ENCODE measurements at places on chromosomes 5 and 9.

DNA sequence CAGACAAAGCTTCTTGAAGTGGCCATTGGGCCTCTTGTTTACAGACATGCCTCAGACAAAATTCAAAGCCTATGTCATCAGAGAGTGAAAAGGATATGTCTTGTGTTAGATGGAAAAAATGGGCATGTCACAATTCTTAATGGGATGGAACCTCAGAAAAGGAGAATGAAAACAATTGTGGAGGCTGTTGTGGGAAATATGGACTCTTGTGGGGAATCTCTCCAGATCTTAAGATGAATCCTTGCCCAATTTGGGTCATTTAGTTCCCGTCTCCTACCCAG, 19.5 kb downstream of the SLC22A5 start:
- DNase-seq = no peak

DNA sequence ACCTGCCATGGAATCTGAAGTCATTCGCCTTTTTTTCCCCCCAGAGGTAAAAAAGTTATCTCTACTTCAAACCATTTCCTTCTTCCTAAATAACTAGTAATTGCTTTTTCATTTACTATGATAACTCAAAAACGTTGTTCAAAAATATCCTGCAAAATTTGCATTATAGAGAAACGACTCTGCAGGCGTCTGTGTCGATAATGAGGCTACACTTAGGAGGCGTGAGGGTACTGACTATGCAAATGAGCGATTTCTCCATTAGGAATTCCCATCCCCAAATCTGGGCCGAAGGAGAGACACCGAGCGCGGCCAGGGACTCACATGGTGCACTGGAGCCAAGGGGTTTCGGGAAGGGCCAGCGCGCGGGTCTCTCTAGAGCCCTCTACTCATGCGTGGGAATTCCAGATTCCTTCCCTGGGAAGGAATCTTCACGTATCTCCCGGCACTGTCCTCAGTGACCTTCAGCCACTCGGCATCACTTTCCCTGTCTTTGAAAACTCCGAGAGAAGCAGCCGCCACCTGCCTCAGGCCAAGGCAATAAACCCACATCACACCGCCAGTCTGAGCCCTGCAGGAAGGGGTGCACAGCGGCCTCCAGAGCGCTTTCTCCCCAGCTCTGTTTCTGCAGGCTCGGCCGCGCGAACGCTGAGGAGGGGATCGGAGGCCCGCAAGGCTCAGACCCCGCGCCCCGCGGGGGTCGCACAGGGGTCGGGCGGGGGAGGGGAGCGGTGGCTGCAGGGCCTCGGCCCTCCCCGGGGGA, 718 bp upstream of the DENND4C start:
- DNase-seq = peak; percentile 70

GRCh38 chr5:6556802-6557102, 76.1 kb downstream of the NSUN2 start:
- DNase-seq = no peak

DNA sequence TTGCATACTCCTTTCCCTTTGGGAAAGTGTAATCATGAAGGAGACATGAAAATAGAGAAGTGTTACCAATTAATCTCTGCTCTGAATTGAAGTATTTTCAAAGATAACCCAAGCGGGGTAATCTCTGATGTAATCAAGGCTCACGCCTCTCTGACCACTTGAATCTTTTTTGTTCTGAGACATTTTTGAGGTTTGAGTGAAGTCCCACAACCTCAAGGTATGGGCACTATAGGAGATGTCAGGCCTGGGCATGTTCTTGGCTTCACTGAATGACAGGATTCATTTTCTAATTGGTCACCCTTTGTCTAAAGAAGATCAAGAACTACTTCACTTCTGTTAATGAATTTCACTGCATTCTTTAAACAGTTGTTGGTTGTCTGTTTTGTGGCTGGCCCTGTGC, 23.7 kb downstream of the ENHO start:
- DNase-seq = no peak

- no peak for DNase-seq
Measured at GRCh38 chr5:93120051-93120450, 461.0 kb downstream of the NR2F1-AS1 start.

DNA sequence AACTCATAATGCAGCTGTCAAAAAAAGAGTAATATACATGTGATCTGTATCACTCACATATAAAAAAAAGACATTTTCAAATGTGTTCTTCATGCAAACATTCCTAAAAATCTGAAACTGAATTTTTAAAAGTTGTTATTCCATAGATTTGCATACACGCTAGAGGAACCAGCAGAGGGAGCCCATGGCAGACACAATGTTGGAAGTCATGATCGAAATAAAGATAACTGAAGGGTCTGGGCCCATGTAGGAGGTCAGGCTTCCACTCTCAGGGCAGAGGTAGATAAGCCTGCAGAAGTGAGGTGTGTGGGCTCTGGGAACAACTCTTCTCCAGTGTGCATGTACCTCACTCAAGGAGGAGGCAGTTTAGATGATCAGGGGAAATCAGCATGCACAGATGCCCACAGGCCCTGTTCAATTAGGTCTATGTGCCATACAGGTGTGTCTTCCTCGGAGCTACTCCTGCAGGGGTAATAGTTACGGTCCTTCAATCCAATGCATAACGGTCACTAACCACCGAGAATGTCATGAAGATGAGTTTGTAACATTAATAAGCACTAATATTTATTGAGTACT, 208.6 kb downstream of the EPB41L4A start:
- peak; percentile 5 for DNase-seq

- no peak for DNase-seq
Measured at GRCh38 chr9:33695856-33696255, 99.5 kb upstream of the PRSS3 start.

- DNase-seq = no peak
Measured at GRCh38 chr9:134967547-134967930, 49.8 kb upstream of the FCN1 start.

- DNase-seq = no peak
Measured at GRCh38 chr5:57179262-57180200, 5.7 kb downstream of the GPBP1 start.

GRCh38 chr9:2140600-2141223, 125.6 kb downstream of the SMARCA2 start:
- no peak for DNase-seq

GRCh38 chr9:23258569-23258968, 567.5 kb downstream of the ELAVL2 start:
- no peak for DNase-seq

GRCh38 chr5:111223787-111224560, at the start of gene CAMK4:
Gene CAMK4, plus strand, starts transcription at chr5:111224384. Its CDS starts 100 bp downstream, at chr5:111224484.
- peak; percentile 84 for DNase-seq

DNA sequence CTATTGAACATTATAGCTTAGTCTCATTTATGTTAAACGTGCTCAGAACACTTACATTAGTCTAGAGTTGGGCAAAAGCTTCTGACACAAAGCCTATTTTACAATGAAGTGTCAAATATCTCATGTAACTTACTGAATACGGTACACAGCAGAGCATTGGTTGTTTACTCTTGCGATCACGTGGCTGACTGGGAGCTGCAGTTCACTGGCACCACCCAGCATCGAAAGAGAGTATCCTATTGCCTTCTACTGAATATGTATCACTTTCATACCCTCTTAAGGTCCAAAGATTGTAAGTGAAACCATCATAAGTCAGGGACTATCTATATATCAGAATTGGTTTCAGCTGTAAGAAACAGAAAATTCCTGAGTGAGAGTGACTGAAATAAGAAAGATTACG, 42.6 kb upstream of the OSMR start:
- DNase-seq = no peak

DNA sequence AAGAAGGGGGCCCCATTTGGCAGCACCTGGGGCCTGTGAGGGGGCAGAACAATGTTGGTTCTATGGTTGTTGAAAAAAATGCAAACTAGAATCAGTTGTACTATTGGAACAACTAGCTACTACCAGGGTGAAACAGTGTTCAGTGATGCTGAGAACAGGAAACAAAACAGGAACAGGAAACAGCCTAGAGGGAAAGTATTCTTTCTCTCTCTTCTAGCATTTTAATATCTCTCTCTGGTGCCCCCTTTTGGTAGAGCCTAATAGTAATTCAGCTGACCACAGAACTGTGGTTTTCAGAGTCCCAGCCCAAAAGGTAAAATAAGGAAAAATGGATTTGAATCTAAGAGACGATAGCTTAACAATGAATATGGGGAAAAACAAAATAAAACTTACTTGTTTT, 138.0 kb upstream of the KCNN2 start:
- no peak for DNase-seq

DNA sequence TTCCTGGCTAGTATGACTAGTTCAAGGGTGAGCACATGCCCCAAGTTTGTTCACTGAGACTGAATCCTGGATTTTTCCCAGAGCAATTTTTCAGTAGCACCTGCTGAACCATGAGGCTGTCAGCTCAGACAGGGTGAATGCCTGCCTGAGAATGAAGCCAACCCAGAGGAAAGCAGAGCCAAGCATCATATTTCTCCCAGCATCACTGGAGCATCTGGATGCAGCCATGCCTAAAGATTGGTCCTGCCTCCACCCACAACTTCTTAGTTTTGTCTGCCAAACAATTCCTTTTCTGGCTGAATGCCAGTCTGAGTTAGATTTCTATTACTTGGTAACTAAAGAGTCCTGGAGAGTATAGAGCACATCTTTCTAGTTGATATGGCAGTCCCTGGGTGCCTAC, 343.6 kb downstream of the CSNK1G3 start:
- no peak for DNase-seq

GRCh38 chr5:36839489-36840476, 36.8 kb upstream of the NIPBL start:
- DNase-seq = no peak

GRCh38 chr5:115873392-115873791, 31.7 kb downstream of the AP3S1 start:
- DNase-seq = no peak

DNA sequence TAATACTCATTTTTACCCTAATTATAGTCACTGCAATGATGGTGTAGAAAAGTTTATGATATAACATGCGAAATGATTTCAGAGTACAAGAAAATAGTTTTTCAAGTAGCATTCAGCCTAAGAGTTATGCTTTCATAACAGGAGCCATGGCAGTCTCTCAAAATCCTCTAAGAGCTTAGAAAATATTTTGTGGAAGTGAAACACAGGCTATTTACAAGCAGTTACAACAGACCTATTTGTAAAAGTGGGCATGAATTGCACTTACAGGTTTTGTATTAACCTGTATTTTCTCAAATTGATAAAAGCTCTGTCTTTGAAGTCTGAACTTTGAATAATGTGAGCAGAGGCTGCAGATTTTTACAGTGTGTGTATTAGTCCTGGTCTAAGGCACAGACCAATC, 523.3 kb downstream of the LRRC70 start:
- DNase-seq = no peak

GRCh38 chr5:81826128-81826527, 75.2 kb upstream of the SSBP2 start:
- no peak for DNase-seq

- no peak for DNase-seq
Measured at GRCh38 chr9:132644251-132644650, 25.5 kb downstream of the DDX31 start.

DNA sequence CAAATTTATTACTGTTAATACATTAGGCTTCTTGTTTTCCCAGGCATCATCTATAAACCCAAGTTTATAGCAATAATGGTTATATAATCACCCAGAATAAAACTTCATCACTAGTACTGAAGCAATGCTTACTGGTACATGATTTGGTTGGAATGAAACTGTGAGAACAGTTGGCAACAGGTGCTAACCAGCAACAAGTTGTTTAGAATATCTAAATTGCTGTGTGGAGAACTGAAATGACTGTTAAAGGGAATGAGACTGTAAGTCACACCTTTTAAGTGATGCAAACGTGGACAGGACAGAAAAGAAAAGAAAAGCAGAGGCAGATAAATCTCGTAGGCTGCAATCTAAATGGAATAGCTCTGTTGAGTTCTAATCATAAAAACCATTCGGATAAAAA, 2.5 kb downstream of the YIPF5 start:
- DNase-seq = no peak

DNA sequence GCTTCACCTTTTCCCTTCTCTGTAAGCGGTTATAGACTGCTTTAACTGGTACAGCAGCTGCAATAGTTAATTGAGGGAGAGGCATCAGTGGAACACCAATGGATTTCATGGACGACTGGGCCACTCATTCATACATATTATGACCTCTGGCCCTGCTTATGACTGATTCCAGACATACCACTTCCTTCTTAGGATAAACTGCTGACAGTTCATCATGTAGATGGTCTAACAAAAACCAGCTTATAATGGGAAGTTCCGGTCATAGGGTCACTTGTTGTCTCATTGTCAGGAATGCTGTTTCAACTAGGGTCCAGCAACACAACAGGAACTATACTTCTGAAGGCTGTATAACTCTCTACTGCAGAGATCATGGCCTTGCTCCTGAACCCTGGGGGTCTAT, 265.2 kb upstream of the RASA1 start:
- no peak for DNase-seq

- no peak for DNase-seq
Measured at GRCh38 chr9:108910402-108910801, 23.5 kb downstream of the ELP1 start.

DNA sequence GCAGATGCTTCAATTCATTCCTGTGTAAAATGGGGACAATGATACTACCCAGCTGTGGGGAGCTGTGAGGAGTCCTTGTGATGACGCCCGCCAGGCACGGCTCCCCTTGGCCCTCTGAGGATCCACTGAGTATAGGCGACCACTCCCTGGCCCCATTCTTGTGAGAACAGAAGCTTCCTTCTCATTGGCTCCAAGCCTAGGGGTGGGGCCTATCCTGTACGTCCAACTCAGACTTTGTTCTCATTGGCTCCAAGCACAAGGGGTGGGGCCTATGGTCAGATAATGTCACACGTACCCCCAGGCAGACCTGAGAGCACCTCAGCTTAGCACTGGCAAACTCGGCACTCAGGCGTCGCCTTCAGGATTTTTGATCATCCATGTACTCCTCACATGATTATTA, 232.9 kb upstream of the MVB12B start:
- DNase-seq = no peak

DNA sequence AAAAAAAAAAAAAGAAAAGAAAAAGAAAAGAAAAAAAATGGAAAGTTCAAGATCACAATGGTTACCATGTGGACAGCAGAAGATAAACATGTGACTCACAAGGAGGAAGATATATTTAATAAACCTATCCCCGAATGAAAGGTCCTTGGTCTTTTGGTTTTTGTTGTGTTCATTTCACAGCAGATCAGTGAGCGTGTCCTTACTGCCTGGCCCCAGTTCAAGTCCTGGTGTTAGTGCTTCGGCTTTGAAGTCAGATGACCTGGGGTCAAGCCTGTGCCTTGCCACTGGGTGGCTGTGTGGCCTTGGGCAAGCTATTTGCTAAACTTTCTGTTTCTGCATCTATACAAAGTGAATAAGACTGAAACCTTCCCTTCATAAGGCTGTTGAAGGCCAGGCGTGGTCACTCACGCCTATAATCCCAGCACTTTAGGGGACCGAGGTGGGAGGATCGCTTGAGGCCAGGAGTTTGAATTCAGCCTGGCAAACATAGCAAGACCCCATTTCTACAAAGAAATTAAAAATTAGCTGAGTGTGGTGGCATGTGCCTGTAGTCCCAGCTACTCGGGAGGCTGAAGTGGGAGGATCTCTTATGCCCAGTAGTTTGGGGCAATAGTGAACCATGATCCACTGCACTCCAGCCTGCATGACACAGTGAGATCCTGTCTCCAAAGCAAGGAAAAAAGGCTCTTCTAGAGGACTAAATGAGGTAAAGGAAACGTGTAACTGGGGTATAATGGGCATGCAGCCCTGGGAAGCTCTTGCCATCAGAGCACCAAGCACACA, 94.5 kb upstream of the SPATA31D4 start:
- no peak for DNase-seq
